ENCODE measurements at places on chromosomes 5 and 9.

DNA sequence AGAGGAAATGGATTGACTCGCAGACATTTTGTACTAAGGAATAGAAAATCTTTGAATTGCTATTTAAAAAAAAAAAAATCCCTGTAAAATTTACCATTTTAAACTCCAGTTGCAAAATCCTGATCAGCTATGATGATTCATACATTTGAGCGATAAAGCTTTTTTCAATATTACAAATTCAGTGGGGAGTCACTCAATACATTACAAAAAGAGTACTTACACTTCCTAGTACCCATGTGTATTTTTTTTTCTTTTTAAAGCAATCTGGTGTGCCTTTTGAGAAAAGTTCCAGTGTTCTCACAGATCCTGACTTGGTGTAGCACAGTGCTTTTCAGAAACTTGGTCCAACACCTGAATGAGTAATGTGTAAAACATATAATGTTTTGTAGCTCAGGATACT is 54.3 kb downstream of the PIK3R1 start:
- DNase-seq: no peak

DNA sequence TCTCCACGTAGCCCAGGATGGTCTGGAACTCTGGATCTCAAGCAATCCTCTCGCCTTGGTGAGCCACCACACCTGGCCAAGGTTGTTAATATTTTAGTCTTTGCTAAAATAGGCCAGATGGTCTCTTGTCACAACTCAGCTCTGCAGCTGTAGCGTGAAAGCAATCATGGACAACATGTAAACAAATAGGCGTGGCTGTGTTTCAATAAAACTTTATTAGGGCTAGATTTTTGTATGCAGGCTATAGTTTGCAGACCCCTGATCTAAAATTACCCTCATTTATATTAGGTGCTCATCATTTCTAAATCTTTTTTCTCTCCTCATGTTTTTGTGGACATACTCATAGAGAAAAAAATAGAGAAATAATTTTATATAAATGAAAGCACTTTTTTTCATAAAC is 72.1 kb upstream of the SLC28A3 start:
- no peak for DNase-seq

- DNase-seq: no peak
Observed at GRCh38 chr5:79800979-79801827, 111.6 kb downstream of the CMYA5 start.

DNA sequence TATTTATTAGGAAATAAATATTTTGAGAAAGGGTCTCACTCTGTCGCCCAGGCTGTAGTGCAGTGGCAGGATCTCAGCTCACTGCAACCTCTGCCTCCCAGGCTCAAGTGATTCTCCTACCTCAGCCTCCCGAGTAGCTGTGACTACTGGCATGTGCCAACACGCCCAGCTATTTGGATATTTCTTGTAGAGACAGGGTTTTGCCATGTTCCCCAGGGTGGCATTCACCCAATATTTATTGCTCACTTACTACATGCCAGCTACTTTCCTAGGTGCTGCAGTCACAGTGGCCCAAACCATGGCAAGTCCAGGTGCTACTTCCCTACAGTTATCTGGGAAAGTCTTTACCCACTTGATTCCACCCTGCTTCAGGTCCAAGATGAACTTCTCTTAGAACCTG is 8.3 kb upstream of the MED7 start:
- no peak for DNase-seq

GRCh38 chr9:123174887-123175518 is 93.4 kb downstream of the STRBP start:
- no peak for DNase-seq

GRCh38 chr9:129613520-129614175 is 7.3 kb downstream of the C9orf50 start:
- no peak for DNase-seq

GRCh38 chr9:81682797-81683196 is 6.5 kb downstream of the TLE1 start:
- DNase-seq: no peak

DNA sequence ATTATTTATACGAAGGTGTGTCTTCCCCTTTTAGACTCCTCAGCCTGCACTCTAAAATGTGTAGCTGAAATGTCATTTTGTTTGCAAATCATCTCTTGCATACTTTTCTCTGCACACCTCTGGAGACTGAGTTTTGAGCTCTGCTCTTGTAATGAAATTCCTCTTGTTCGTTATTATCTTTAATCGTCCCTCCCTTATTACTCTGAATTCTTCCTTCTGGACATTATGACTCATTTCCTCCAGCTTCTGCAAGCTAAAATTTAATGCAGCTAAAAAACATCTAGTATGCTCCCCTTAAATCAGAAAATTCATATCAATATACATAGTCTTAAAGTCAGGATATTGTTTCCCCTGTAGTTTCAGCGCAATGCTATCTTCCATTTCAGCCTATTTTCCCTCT is 13.5 kb downstream of the ISL1 start:
- no peak for DNase-seq

- no peak for DNase-seq
Observed at GRCh38 chr5:16936989-16937438, 926 bp upstream of the MYO10 start.

GRCh38 chr5:125698420-125698819 is 724.8 kb upstream of the GRAMD2B start:
- DNase-seq: no peak

GRCh38 chr5:110203661-110204060 is 513.9 kb downstream of the MAN2A1 start:
- DNase-seq: no peak

DNA sequence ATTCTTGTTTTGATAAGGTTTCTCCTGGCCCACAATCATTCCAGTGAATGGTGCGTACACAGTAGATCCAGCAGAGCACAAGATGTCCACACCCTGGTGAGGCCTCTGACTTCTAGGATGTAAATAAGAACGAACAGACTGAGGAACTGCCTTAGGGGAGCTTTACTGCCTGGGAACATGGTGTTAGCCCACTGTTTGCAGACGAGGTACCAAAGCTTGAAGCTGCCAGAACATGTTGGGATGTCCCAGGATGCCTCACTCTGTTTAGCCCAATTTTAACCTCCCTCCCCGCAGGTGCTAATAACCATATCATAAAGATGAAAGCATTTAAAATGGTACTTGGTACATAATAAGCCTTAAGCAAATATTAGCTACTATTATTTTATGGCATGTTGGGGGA is 3.5 kb downstream of the LECT2 start:
- DNase-seq: no peak

- no peak for DNase-seq
Observed at GRCh38 chr5:50653946-50654345, 12.5 kb upstream of the PARP8 start.

Data from skeletal muscle cell (primary cell).